ENCODE measurements at places on chromosomes 5 and 9.

- DNase-seq: no peak
Measured at GRCh38 chr5:54883374-54884194, 101.8 kb downstream of the ESM1 start.

- DNase-seq: no peak
Measured at GRCh38 chr5:22238047-22238446, 615.1 kb downstream of the CDH12 start.

- DNase-seq: no peak
Measured at GRCh38 chr9:96854651-96855273, 448 bp upstream of the ZNF782 start.

GRCh38 chr9:116891424-116891823, 204.3 kb downstream of the TRIM32 start:
- no peak for DNase-seq

DNA sequence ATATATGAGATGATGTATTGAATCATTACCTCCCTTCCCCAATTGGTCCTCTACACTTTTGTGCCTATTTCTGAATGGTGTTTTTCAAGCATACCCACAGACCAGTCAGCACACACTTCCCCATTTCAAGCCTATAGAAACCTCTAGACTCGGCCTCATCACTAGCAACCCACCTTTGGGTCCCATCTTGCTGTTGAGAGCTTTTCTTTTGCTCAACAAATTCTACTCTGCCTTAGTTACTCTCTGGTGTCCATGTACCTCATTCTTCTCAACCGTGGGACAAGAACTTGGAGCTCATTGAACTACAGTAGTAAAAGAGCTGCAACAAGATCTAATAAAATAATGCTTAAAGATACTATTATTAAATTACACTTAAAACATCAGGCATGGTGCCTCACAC, 49.0 kb upstream of the KDM4C start:
- DNase-seq: no peak

DNA sequence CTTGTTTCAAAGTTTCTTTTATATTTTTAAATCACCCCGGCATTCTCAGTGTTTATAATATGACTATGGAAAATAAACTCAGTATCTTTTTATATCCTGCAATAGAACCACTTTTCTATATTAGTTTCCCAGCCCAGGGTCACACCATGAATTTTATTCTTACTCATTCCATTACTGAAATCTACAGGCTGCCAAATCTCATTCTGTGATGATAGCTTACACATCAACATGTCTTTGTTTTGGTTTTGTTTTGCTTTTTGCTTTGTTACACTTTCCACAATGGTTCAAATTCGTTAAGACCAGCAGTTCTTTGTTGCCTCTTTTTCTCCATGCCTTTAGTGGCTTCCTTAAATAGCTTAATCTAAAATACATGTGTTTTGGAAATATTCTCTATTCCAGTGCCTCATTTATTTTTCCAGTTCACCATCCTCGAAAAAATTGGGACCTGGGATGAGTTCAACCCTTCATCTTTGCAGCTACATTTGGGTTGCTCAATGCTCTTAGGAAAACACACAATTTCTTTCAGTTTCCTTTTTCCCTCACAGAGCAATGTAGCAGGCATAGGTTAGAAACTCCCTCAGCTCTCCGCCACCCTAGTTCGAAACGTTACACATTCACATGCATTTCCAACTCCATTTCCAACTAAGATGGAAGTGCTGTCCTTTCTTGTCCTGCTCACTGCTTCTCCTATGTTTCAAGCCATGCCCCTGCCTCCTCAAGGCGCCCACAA, 1146.3 kb downstream of the MAT2B start:
- no peak for DNase-seq

DNA sequence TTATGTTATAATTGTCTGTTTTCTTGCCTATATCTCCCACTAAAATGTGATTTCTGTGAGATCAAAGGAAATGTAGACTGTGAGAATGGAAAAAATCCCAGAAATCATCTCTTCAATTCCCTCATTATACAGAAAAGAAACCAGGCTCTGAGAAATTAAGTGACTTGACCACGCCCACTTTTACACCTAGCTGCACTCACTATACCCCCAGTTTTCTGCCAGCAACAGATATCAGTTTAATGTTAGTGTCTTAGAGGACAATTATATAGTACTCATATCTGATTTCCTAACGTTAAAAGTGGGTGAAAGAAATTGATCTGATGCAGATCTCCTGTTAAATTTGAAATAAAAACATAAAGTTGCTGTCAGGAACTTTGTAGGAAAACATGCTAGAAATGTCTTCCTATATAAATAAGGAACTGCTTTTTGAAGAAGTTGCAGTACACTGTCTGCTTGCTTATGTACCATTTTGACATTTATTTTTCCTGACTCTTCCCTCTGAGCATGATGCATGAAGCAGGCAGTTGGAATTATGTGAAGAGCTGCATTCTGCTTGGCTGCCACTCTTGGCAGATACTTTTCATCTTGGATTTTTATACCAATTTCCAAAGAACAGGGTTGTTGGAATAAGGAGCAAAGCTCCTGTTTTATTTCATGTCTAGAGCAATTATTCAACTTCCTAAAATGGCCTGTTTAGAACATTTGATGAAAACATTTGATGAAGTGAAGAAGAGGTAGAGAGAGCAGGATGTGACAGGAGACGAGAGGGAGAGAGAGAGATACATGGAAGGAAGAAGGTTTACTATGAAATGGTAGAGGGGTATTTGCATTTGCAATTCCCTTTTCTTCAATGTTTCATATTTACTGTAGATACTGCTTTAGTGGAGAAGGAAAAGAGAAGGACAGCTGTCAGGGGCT, 57.3 kb upstream of the RICTOR start:
- no peak for DNase-seq

GRCh38 chr5:67815455-67816391, 399.8 kb upstream of the PIK3R1 start:
- DNase-seq: no peak

GRCh38 chr9:81915801-81916505, 12.3 kb upstream of the SPATA31D4 start:
- no peak for DNase-seq

GRCh38 chr5:25975885-25976284, 1062.5 kb downstream of the CDH9 start:
- DNase-seq: no peak

GRCh38 chr5:1356873-1357787, 12.2 kb upstream of the CLPTM1L start:
- no peak for DNase-seq

DNA sequence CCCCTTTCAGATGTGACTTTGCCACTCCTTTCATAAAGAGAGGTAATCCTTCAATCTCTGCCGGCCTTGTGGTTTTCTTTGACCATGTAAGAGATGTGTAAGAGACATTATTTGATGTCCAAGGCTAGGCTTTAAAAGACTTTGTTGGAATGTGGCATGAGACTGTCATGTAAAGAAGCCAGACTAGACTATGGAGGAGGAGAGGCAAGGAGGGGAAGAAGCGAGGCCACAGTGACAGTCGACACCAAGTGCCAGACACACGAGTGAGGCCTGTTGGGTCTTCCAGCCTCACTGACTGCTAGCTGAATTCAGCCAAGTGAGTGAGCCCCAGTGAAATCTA, 1013.3 kb downstream of the MAT2B start:
- no peak for DNase-seq

DNA sequence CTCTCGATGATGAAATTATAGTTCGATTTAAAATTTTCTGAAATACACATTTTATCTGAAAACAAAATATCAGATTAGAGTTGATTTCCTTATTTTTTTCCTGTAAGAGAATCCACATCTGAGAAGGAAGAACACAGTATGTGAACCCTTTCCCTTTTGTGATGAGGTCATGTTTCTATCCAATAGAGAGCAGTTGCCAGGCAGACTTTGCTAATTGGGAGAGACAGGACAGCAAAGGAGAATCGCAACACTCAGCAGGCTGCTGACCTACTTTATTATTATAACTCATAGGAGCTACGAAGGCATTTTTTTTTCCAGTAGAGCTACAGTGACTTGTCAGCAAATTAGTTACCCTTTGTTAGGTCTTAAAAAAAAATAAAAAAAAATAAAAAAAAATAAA, 242.1 kb downstream of the HCN1 start:
- DNase-seq: no peak

- DNase-seq: no peak
Measured at GRCh38 chr5:137260820-137261695, 238.1 kb downstream of the SPOCK1 start.

DNA sequence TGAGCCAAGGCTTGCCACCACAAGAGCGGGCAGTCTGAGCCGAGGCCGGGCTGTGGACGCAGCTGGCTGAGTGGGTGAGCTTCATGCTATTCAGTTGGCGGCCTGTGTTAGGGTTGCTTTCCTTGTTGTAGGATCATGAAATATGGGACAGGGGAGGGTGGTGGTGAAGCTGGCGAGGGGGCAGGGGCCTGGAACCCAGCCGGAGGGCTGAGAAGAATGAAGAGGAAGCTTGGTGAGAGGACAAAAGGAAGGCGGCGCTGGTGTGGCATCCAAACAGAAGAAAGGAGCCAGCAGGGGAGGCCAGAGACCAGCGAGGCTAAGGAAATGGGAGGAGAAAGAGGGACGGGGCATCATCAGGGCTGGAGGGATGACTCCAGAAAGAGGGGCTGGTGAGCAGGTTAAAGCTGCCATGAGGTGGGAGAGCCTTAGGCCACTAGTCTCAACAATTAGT, 18.3 kb downstream of the RALGPS1 start:
- no peak for DNase-seq

- peak; percentile 21 for DNase-seq
Measured at GRCh38 chr9:136372561-136373299, 739 bp downstream of the CARD9 start.

- no peak for DNase-seq
Measured at GRCh38 chr9:92385001-92385400, 19.4 kb downstream of the OGN start.

- no peak for DNase-seq
Measured at GRCh38 chr5:175170899-175171298, 273.1 kb downstream of the DRD1 start.

- no peak for DNase-seq
Measured at GRCh38 chr5:67206929-67207328, 10.3 kb upstream of the CD180 start.

GRCh38 chr9:5263351-5264218, 32.4 kb downstream of the INSL4 start:
- no peak for DNase-seq

- DNase-seq: no peak
Measured at GRCh38 chr5:23269981-23270380, 237.4 kb upstream of the PRDM9 start.

GRCh38 chr5:29930316-29930715, 1263.2 kb upstream of the CDH6 start:
- DNase-seq: no peak

- DNase-seq: no peak
Measured at GRCh38 chr9:129201866-129202265, 23.8 kb upstream of the IER5L start.

DNA sequence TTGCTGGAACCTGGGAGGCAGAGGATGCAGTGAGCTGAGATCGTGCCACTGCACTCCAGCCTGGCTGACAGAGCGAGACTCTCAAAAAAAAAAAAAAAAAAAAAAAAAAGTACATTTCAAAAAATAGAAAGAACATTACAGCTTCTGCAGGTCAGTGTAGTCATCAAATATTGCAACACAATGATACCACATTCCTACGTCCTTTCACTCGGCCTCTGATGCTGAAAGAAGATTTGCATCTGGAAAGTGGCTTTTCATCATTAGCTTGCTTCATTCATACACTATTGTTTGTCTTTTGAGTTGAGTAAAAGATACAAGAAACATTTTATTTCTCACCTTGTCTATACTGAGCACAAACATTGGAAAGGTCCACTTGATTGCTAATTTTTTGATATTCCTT, 59.6 kb upstream of the CPLANE1 start:
- DNase-seq: no peak

GRCh38 chr5:2912741-2913140, 161.3 kb upstream of the IRX2 start:
- DNase-seq: no peak
